ENCODE measurements at places on chromosomes 2 and 18. TPM values are rescaled to one million over a fixed set of nuclear protein-coding genes. Genes with fewer than 3 reads are reported as not detected.
A peak's percentile ranks its signal among the peaks of the same experiment; 100 is the strongest.

- DNase-seq, result no peak
- H3K27me3 ChIP-seq, result peaks cover 1% of the 10 kb centered on the region
- H3K4me3 ChIP-seq, result no peak overlapping the region
- H3K27ac ChIP-seq, result no peak overlapping the region
Observed at GRCh38 chr2:118050386-118050785, 36.5 kb upstream of the CCDC93 start.

- H3K4me3 ChIP-seq, result no peak overlapping the region
- no peak for DNase-seq
- no peaks in the 10 kb centered on the region for H3K27me3 ChIP-seq
- no peaks in the 10 kb centered on the region for H3K36me3 ChIP-seq
Observed at GRCh38 chr2:147108548-147108947, 736.3 kb upstream of the ACVR2A start.

DNA sequence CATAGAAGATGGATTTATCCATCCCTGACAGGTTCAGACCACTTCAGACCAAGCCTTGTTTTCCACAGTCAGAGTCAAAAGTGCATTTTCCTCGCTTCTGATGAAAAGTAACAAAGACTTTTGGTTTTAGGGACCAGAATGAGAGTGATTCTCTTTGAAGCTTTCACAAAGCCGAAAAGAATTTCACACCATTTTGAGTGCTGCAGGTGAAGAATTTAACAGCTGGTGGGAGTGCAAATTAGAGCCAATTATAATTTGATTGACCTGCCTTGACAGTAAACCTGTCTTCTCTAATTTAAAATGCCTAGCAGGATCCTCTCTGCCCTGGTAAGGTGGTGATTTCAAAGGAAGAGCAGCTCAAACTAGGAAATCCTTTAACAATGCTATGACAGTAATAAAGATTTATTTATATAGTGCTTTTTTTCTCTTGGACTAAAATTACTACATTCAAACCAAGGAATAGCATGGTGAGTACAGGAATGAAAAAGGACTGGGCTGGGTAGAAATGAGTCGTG lies 241.6 kb downstream of the HRH4 start:
- no peaks in the 10 kb centered on the region for H3K4me1 ChIP-seq
- no peak for DNase-seq
- no peak overlapping the region for H3K4me3 ChIP-seq
- H3K27ac ChIP-seq, result no peak overlapping the region

DNA sequence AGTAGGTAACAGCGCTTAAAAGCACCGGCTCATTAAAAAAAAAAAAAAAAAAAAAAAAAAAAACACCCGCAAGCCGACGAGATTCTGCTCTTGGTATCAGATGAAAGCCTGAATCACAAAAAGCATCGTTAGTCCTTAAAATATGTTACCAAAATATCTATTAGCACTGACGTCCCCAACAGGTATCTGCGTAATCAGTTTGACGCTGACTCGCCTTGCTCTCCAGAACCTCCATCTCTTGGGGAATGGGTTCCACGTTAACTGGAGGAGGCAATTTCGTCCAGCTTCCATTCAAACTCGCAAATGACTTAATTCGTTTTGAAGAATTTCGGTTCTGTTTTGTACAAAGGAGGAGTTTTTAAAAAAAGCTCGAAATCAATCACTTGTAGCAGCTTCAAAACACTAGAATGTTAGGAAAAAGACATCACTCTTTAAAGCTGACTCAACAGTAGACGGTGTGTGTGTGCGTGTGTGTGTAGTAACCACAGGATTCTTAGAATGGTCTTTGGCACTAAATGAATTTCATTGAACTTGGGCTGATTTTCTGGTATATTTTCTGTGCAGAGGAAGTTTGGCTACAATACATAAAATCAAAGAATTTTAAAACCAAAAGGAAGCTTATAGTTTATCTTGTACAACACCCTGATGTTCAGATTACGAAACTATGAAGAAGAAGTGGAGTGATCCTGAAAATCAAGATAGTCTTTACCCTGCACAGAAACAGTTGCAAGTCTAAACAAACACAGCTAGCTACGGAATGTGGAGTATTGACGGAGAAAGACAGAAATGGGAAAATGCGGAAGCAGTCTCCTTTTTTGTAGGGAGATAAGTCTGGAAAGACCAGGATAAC lies 1.1 kb upstream of the PGAP1 start:
- peak overlapping the region; percentile 75 for H3K27ac ChIP-seq
- H3K36me3 ChIP-seq, result no peaks in the 10 kb centered on the region
- H3K27me3 ChIP-seq, result no peaks in the 10 kb centered on the region

DNA sequence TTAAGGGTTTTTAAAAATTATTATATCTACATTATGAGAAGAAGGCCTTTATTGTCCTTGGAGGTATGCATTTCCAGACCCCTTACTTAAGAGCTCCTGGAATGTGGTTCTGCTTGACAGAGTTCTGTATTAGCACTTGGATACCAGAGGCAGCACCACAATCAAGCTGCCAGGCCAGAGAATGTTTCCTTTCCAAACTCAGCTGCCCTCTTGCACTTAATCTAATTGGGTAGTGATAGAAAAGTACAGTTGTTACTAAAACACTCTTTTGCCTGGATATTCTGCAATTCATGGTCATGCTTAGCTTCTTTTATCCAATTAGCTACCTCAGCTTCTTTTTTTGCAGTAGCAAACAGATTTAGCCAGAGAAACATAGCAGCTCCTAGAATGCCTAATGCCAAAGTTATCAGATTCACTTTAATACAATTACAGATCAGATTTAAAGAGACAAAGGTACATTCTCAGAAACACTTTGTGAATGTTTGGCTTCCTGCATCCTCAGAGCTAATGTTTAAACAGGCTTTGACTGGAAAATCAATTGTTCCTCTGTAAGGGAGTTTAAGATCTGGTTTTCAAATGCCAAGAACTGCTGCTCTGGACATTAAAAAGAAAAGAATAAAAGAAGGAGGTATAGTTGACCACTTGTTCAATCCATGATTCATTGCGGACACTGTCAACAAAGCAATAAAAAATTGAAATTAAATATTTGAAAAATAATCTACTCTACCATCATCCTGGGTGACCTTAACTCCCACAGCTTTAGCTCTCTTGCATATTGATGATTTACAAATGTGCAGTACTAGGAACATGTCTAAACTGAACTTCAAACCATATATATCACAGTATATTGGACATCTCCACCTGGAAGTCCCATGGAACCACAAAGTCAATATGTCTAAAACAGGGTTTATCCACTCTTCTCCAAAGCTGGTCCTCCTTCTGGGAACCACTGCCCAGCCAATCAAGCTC lies 12.8 kb downstream of the NOSTRIN start:
- H3K36me3 ChIP-seq, result no peaks in the 10 kb centered on the region
- H3K4me1 ChIP-seq, result no peaks in the 10 kb centered on the region
- H3K4me3 ChIP-seq, result no peak overlapping the region
- H3K27ac ChIP-seq, result no peak overlapping the region
- no peak for DNase-seq

The ITGA6 gene
- total RNA-seq, result 80.9 TPM

- H3K36me3 ChIP-seq, result no peaks in the 10 kb centered on the region
- H3K4me1 ChIP-seq, result peaks cover 72% of the 10 kb centered on the region
- H3K27me3 ChIP-seq, result no peaks in the 10 kb centered on the region
Observed at GRCh38 chr2:101714118-101714517, 16.6 kb downstream of the MAP4K4 start.

- H3K4me3 ChIP-seq, result no peak overlapping the region
- no peaks in the 10 kb centered on the region for H3K27me3 ChIP-seq
- H3K4me1 ChIP-seq, result no peaks in the 10 kb centered on the region
- no peak overlapping the region for H3K27ac ChIP-seq
Observed at GRCh38 chr2:223052548-223053483, 826 bp downstream of the KCNE4 start.

DNA sequence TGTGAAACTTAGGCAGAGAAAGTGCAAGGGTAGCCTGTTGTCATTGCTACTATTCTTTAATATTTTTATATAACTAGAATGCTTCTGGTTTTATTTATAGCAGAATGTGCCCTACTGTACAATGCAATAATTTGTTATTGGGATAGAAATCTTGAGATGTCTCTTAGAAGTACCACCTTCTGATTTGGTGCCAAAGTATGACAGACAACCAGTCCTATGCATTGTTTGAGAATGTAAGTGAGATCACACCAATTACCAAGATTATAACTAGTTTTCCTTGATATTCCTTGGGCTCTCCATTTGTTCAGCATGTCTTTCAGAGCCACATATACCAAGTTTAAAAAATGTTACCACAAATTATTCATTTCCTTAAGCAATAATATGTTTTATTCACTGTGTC lies 399.7 kb downstream of the CPS1 start:
- H3K27me3 ChIP-seq, result no peaks in the 10 kb centered on the region
- no peak overlapping the region for H3K27ac ChIP-seq
- no peaks in the 10 kb centered on the region for H3K4me1 ChIP-seq
- no peak overlapping the region for H3K4me3 ChIP-seq
- DNase-seq, result no peak

The NEB gene
- total RNA-seq, result 0.91 TPM

DNA sequence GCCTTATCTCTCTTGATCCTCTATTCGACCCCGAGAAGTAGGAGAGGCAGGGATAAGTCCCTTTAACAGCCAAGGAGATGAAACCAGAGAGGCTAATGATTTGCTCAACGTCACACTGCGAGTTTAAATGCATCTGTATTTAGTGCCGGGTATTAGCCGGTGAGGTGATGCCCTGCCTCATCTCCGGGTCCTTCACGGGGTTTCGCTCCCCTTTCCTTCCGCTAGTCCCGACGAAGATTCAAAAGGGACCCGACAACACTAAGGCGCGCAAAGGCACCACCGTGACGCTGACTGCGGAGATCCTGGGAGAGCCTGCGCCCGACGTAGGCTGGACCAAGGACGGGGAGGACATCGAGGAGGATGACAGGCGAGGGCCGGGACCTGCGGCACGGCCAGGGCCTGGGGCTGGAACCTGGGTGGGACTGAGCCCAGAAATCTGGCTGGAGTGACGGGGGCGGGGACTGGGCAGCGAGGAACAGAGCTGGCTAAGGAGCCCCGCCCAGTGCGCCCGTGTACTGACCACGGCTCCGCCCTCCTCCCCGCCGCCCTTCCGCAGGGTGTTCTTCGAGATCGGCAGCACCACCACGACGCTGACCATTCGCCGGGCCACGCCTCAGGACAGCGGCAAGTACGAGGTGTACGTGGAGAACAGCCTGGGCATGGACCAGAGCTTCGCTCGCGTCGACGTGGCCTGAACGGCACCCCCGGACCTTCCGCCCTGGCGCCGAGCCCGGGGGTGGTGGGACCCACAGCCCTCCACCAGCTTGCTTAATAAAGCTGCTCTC lies 1.0 kb upstream of the GMPPA start:
- H3K36me3 ChIP-seq, result peaks cover 7% of the 10 kb centered on the region
- H3K27me3 ChIP-seq, result peaks cover 58% of the 10 kb centered on the region
- H3K4me3 ChIP-seq, result peak overlapping the region; percentile 72

GRCh38 chr2:66334237-66335029 lies 100.5 kb upstream of the MEIS1 start:
- H3K4me1 ChIP-seq, result no peaks in the 10 kb centered on the region
- H3K27me3 ChIP-seq, result no peaks in the 10 kb centered on the region
- no peak for DNase-seq
- no peaks in the 10 kb centered on the region for H3K36me3 ChIP-seq

DNA sequence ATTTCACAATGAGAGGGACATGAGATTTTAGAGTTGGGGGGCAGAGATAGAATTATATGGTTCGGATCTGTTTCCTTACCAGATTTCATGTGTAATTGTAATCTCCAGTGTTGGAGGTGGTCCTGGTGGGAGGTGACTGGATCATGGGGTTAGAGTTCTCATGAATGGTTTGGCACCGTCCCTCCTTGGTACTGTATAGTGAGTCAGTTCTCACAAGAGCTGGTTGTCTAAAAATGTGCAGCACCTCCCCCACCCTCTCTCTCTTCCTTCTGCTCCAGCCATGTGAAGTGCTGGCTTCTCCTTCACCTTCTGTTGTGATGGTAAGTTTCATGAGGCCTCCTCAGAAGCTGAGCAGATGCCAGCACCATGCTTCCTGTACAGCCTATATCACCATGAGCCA lies 138.1 kb downstream of the SCG2 start:
- H3K36me3 ChIP-seq, result no peaks in the 10 kb centered on the region
- no peak overlapping the region for H3K27ac ChIP-seq
- H3K27me3 ChIP-seq, result no peaks in the 10 kb centered on the region
- H3K4me1 ChIP-seq, result no peaks in the 10 kb centered on the region
- no peak overlapping the region for H3K4me3 ChIP-seq
- DNase-seq, result no peak

DNA sequence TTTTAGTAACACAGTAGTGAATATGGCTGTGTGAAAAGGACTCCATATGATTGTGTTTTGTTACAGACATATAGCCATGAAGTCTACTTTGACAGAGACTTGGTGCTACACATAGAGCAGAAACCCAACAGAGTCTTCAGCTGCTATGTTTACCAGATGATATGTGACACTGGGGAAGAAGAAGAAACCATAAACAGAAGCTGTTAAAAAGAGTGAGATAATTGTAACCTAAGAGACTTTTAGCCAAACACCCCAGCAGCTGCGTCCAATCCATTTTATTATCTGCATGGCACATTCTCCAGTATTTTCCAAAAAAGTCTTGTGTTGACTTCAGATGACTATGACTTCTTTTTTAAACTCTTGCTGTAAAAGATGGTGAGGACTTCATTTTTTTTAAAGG lies 41.4 kb upstream of the CYBRD1 start:
- no peaks in the 10 kb centered on the region for H3K27me3 ChIP-seq
- H3K36me3 ChIP-seq, result no peaks in the 10 kb centered on the region
- H3K4me1 ChIP-seq, result no peaks in the 10 kb centered on the region

The UGT1A4 gene
- total RNA-seq, result not detected

- no peak overlapping the region for H3K27ac ChIP-seq
- no peaks in the 10 kb centered on the region for H3K27me3 ChIP-seq
- H3K4me3 ChIP-seq, result no peak overlapping the region
- no peaks in the 10 kb centered on the region for H3K4me1 ChIP-seq
Observed at GRCh38 chr18:35694808-35695207, 113.3 kb downstream of the GALNT1 start.

- no peaks in the 10 kb centered on the region for H3K36me3 ChIP-seq
- H3K4me1 ChIP-seq, result no peaks in the 10 kb centered on the region
- no peak for DNase-seq
- H3K27ac ChIP-seq, result no peak overlapping the region
Observed at GRCh38 chr2:116585669-116586327, 1228.7 kb upstream of the DDX18 start.

GRCh38 chr18:50986360-50987087 lies 18.7 kb downstream of the ELAC1 start:
- no peaks in the 10 kb centered on the region for H3K4me1 ChIP-seq
- H3K4me3 ChIP-seq, result no peak overlapping the region
- no peak for DNase-seq
- peaks cover 5% of the 10 kb centered on the region for H3K36me3 ChIP-seq
- no peaks in the 10 kb centered on the region for H3K27me3 ChIP-seq
- no peak overlapping the region for H3K27ac ChIP-seq

All from T-cell (primary cell).